Activated CD8-positive, alpha-beta memory T cell treated with anti-CD3 and anti-CD28 coated beads for 4 hours (primary cell): ENCODE measurements at places on chromosomes 1 and 21.

DNA sequence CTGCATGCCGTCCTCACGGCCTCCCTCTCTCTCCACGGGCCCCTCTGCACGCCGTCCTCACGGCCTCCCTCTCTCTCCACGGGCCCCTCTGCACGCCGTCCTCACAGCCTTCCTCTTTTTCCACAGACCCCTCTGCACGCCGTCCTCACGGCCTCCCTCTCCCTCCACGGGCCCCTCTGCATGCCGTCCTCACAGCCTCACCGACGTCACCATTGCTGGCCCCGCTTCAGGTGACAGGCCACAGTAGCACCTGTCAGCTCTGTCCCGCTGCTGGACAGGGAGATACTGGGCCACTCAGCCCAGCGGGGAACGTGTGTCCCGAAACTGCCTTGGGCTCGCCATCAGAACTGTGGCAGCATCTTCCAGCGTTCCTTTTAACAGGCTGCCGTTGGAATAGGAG lies 82.8 kb upstream of the COL6A1 start:
- no peak for DNase-seq

DNA sequence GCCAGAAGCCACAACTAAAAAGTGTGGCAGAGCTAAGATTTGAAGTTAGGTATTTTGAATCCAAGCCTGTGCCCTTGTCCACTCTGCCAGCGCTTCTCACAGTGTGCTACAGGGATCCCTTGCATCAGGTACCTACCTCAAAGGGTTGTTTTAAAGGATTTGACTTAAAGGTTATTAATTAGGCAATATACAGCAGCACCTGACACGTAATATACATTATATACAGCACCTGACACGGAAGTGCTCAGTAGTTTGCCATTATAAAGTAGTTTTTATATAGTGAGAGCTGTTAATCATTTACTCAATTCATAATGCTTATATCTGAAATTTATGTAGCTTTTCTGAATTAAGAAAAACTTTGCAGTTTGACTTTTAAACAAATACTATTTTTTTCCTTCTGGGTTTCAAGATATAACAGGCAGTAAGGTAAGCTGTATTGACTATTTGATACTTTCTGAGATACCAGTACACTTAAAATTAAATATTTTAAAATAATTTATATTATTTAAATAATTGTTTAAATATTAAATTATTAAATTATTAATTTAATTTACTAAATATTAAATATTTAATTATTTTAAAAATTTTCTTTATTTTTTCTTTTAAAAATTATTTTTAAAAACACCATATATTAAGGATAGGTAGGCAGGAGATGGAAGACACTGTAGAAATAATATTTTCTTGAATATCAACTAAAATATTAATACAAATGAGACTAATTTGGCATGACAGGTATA lies 33.3 kb downstream of the TSNAX start:
- no peak for DNase-seq

DNA sequence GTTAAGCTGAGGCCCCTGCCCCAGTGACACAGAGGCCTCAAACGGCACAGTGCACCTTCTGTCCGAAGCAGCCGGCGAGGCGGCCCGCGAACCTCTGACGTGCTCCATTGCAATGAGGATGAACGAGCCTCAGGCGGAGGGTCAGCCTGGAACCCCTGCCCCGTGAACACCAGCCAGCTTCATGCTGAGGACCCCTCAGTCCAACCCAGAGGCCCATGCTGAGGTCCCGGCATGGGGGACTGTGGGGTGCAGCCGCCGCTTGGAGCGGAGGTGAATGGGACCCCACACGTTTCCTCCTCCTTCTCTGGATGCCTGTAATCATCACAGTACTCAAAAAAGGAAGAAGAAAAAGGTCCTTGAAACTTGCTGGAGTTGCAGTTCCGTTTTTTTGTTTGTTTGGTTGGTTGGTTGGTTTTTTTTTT lies 62.1 kb downstream of the PRKCZ start:
- DNase-seq = no peak

GRCh38 chr1:33273961-33274371 lies 17.7 kb downstream of the ZNF362 start:
- DNase-seq = no peak

DNA sequence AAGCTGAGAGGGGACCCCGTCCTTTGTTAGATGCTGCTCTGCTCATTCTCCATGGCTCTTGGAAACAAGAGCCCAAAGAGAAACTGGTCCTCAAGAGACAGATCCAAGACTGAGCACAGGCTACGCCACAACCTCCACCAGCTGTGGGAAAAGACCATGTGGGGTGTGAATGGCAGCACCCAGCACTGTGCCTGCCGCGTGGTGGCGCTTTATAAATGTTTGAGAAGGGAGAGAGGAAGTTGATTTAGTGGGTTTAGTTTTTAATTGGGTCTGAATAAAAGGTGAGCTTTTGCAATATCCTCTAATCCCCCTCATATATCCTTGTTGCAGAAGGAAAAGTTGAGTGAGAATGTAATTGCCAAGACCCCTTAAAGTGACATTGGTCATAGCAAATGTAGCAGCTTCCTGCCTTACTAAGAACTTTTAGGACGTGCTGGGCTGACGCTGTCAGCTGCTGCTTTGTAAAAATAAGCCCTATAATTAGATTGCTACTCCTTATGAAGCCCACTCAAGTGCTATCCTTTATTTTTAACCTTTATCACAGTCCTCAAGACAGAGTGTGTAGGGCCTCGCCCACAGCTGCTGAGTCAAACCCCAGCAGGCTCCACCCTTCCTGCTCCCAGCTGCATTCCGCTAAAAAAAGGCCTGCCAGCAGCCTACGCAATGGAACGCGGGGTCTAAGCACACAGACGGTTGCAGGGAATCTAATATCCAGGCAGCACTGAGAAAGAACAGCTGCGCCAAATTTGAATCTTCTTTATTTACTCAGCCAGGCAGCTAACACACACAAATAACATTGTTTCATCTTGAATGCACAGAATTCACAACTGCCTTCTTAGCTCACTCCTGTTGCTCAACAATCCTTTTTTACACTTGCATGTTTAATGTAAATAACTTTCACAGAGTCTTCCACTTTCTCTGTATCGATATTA lies 47.4 kb upstream of the PRDX6 start:
- DNase-seq = peak; percentile 25

- DNase-seq = no peak
Observed at GRCh38 chr1:91701472-91701869, 184.5 kb downstream of the TGFBR3 start.

DNA sequence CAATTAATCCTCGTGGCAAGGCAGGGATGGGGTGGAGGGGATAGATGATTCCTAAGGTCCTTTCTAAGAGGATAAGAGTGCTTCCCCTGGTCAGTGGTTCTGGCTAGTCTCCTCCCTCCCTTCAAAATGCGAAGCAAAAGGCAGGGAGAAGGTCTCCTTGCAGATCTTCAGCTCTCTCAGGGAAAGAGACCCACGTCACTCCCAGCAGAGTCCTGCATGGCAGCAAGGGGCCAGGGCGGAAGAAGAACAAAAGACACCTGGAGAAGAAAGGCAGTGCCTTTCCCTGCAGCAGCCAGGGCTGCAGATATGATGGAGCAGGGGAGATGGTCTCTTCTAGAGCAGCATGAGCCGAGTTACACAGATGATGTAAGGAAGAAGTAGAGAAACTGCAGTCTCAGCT lies 29.6 kb upstream of the SLAMF9 start:
- DNase-seq = no peak

DNA sequence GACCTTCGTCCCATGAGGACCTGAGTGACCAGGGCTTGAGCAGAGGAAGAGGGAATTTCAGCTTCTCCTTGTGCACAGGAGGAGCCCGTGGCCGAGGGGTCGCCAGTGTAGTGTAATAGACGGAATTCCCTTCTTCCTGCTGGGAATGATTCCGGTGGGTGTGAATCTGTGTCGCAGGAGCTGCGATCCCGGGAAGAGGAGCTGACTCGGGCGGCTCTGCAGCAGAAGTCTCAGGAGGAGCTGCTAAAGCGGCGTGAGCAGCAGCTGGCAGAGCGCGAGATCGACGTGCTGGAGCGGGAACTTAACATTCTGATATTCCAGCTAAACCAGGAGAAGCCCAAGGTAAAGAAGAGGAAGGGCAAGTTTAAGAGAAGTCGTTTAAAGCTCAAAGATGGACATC lies 34.4 kb downstream of the MAP3K21 start:
- DNase-seq = no peak

- DNase-seq = peak; percentile 47
Observed at GRCh38 chr1:8987881-8988617, 38.2 kb downstream of the SLC2A7 start.

DNA sequence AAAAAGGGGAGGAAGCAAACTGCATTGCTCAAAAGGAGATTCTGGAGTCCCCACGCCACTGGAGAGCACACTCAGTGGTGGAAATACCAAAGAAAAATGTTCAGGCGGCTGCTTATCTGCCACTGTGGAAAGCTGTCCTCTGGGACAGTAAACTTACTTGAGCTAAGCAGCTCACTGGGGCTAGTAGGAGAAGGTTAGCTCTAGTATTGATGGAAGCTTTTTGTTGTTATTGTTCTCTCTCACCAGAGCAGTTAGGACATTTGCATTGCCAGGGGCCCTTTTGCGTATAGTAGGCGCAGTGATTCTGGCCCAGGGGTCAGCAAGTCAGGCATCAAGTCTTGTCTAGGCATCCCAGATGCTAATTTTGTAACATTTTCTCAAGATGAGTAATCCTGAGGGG lies 15.6 kb downstream of the BACE2 start:
- no peak for DNase-seq

GRCh38 chr1:171969226-171969625 lies 127.9 kb downstream of the DNM3 start:
- DNase-seq = no peak

GRCh38 chr1:206540044-206540780 lies 32.9 kb downstream of the RASSF5 start:
- no peak for DNase-seq

DNA sequence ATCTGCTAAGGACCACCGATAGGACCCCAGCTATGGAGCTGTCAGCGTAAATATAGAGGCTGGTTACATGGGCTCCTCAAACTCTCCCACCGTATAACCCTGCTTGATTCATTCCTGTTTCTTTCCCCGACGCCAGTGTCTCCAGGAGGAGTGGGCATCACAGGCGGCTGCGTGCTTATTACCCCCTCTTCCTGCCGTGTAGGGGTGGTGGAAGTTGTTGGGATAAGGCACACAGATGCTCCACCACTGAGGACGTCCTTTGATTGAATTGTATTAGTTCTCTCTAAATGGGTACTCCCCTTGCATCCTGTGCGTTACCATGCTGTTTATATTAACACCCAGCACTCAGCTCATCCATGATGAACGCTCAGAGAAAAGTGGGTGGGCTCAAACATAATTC lies 104.6 kb downstream of the ZBTB18 start:
- no peak for DNase-seq

- DNase-seq = no peak
Observed at GRCh38 chr1:92126088-92126487, 45.9 kb downstream of the BTBD8 start.

DNA sequence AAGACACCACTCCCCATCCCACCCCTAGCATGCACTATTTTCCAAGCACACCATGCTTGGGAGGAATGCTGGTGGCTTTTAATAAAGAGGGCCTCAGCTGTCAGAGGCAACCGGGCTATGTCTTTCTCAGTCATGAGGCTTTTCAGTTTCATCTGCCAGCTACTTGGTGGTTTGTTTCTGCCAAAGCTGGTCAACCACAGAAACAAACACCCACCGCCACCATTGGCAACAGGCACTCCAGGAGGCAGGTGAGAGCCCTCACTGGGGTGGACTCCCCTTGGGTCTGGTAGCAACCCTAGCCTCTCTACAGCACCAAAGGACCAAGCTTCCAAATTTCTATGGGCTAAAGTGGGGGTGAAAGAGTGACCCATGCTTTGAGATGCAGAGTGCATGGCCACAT lies 54.3 kb upstream of the CD1D start:
- DNase-seq = no peak

DNA sequence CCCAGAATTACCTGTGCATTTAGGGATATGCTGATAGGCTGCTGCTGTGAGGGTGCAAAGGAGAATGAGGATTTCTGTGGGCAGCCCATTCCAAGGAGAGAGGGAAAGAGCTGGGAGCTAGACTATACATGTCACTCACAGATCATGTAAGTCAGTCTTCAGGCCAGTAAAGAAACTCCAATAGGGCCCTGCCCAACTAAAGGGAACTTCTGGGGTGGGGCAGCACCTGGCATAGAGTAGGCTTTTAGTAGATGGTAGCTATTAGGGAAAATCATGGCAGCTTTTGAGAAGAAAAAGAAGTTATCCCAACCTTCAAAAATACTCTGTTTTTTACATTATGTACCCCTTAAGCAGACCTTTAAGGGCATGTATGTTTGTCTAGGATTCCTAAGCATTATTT lies 89.6 kb downstream of the ST6GALNAC3 start:
- DNase-seq = no peak

DNA sequence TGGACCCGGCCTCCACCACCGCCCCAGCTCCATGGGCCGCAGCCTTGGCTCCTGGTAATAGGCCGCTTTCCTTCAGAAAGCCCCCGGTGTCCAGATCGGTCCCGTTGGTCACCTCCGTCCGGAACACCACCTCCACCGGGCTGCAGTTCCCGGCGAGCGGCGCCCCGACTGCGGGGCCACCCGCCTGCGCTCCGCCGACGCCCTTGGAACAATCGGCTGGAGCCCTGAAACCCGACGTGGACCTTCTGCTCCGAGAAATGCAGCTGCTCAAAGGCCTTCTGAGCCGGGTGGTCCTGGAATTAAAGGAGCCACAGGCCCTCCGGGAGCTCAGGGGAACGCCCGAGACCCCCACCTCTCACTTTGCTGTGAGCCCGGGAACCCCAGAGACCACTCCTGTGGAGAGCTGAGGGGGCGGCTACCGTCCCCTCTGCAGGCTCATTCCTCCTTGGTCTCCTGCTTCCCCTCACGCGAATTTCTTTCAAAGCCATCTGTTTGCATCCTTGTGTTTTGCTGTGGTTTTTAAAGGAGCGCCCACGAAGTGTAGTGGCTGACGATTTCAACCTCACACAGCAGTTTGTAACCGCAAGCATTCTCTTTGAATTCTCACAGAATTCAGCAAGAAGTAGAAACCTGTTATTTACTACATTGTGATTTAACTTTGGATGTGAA lies 6.0 kb downstream of the FCRLB start:
- no peak for DNase-seq

DNA sequence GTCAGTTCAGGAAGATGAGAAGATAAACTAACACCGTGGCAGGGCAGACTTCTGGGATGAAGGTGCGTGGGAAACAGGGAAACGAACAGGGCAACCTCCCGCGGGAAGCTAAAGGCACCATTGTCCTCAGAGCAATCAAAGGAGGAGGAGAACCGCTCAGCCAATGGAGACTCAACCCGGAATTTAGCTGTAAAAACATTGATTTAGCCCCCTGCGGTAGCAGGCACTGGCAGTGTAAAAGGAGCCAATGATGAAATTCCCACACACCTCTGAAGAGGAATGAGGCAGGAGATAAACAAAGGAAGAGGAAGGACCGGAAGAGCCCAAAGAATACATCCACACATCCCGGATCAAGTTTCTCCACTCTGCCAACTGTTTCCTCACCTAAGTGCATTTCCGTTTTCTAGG lies 19.5 kb downstream of the HLCS start:
- DNase-seq = no peak

DNA sequence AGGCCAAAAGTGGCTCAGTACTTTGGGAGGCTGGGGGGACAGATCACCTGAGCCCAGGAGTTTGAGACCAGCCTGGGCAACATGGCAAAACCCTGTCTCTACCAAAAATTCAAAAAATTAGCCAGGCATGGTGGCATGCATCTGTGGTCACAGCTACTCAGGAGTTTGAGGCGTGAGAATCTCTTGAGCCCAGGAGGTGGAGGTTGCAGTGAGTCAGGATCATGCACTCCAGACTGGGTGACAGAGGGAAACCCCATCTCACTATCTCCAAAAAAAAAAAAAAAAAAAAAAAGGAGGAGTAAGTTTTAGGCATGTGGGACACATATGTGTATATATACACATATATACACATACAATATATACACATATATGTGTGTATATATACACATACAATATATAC lies 165.3 kb upstream of the DPYD start:
- no peak for DNase-seq

- no peak for DNase-seq
Observed at GRCh38 chr1:24584171-24584647, 28.3 kb downstream of the NCMAP start.
